ENCODE measurements at places on chromosomes 11 and 22.

- peak; percentile 76 for DNase-seq
- peaks cover 40% of the 10 kb centered on the region for H3K4me1 ChIP-seq
- peak overlapping the region; percentile 58 for H3K27ac ChIP-seq
- no peaks in the 10 kb centered on the region for H3K27me3 ChIP-seq
Measured at GRCh38 chr11:35584321-35584720, 33.9 kb upstream of the FJX1 start.

DNA sequence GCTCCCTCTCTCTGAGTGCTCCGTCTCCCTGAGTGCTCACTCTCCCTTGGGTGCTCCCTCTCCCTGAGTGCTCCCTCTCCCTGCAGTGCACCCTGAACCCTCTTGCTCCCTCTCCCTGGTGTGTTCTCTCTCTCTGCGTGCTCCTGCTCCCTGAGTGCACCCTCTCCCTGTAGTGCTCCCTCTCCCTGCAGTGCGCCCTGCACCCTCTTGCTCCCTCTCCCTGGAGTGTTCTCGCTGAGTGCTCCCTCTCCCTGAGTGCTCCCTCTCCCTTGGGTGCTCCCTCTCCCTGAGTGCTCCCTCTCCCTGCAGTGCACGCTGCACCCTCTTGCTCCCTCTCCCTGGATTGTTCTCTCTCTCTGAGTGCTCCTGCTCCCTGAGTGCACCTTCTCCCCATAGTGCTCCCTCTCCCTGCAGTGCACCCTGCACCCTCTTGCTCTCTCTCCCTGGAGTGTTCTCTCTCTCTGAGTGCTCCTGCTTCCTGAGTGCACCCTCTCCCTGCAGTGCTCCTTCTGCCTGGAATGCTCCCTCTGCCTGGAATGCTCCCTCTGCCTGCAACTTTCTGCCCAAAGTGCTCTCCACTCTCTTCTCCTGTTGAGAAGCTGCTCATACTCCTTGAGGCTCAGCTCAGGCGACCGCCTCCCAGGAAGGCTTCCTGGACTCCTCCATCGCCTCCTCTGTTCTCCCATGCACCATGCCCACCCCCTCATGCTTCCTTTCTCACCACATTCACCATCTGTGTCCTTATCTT lies 48.4 kb upstream of the WNT7B start:
- no peak overlapping the region for H3K4me3 ChIP-seq
- no peak overlapping the region for H3K27ac ChIP-seq
- no peaks in the 10 kb centered on the region for H3K36me3 ChIP-seq

- no peak overlapping the region for H3K27ac ChIP-seq
- peak; percentile 6 for DNase-seq
Measured at GRCh38 chr11:14148653-14149273, 186.2 kb downstream of the SPON1 start.

DNA sequence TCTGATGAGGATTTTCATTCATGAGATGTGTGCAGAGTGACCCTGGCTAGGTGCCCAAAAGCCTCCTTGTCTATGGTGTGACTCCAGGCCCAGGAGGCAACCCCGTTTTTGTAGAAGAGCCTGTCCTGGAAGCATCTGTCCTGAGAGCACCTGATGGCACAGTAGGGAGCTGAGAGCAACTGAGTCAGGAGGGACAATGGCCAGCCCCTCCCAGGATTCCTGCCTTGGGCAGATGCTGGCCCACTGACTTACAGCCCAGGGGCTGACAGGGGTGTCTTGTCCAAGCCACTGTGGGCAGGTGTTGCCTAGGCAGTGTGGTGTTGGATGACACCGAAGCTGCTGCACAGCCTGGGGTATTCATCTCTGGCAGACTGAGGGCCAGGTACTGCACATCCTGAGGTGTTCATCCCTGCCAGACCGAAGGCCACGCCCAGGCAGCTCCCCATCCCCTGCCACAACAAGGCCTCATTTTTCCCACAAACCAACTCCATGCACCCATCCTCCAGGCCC lies 3.2 kb upstream of the RFPL2 start:
- no peak overlapping the region for H3K27ac ChIP-seq
- H3K27me3 ChIP-seq = no peaks in the 10 kb centered on the region
- no peak for DNase-seq
- no peak overlapping the region for H3K4me3 ChIP-seq
- no peaks in the 10 kb centered on the region for H3K4me1 ChIP-seq
- no peaks in the 10 kb centered on the region for H3K36me3 ChIP-seq

GRCh38 chr11:92986585-92986984 lies 17.1 kb downstream of the MTNR1B start:
- no peak overlapping the region for H3K27ac ChIP-seq
- no peaks in the 10 kb centered on the region for H3K4me1 ChIP-seq
- H3K36me3 ChIP-seq = no peaks in the 10 kb centered on the region
- no peak overlapping the region for H3K4me3 ChIP-seq

- no peaks in the 10 kb centered on the region for H3K36me3 ChIP-seq
- H3K4me3 ChIP-seq = no peak overlapping the region
- DNase-seq = no peak
- no peak overlapping the region for H3K27ac ChIP-seq
Measured at GRCh38 chr11:67486481-67487195, 3.8 kb downstream of the AIP start.

DNA sequence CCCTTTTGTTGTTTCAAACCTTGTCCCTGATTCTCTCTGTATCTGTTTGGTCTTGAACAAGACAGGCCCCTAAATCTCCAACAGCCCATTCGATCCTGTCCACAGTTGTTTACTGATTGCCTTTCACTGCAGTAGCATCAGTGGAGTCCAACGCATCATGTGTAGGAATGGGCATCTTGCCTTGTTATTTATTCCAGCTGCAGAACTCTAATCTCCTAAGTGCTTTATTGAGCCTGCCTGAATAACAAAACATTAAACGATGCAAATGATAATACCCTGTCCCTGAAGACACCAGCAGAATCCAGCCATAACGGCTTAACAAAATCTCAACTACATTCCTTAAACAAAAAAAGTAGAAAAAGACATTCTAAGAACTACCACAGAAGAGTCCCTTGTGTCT lies 50.1 kb downstream of the SLC35F2 start:
- H3K27ac ChIP-seq = no peak overlapping the region
- peaks cover 8% of the 10 kb centered on the region for H3K36me3 ChIP-seq
- H3K4me3 ChIP-seq = no peak overlapping the region
- no peaks in the 10 kb centered on the region for H3K27me3 ChIP-seq
- H3K4me1 ChIP-seq = no peaks in the 10 kb centered on the region

DNA sequence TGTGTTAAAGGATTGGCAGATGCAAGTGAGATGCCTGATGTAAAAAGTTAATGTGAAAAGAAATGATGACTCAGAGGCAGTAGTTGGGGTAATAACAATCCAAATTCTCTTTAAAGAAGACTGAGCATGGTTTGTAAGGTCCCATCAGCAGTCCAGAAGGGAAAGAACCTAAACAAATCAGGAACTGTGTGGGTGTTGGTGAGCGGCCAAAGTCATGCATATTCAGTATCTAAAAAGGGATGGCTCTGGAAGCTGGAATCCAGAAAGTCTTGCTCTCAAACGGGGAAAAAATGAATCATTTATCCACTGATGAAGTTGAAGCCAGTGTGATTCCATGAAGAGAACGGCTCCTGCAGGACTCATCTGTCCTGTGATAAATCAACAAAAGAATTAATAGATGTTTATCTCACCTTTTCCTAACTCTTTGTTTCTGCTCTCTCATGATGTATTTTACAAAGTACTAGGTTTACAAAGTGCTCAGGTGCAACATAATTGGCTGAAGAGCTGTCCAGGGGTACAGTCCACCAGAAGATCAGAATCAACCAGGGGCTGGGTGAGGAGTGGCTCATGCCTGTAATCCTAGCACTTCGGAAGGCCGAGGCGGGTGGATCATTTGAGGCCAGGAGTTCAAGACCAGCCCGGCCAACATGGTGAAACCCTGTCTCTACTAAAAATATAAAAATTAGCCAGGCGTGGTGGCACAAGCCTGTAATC lies 20.5 kb upstream of the SORL1-AS1 start:
- H3K27ac ChIP-seq = no peak overlapping the region
- no peak overlapping the region for H3K4me3 ChIP-seq
- H3K4me1 ChIP-seq = no peaks in the 10 kb centered on the region
- H3K36me3 ChIP-seq = no peaks in the 10 kb centered on the region
- DNase-seq = peak; percentile 84

DNA sequence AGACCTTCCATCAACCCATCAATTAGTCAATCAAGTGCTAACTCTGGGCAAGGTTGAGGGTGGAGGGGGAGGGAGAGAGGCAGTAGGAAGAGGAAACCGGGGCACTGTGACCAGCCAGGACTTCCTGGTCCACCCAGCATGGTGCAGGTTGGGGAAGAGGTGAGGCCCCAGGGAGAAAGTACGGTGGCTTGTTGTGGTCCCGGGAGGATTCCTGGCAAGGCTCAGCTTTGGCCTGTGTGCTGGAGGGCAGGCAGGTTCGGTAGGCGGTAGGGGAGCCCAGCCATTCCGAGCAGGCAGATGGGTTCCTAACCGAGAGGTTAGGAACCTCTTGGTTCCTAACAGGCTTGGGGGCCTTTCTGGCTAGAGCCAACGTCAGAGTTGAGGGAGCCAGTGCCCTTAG lies 10.8 kb downstream of the ST14 start:
- H3K4me1 ChIP-seq = peaks cover 19% of the 10 kb centered on the region
- H3K27me3 ChIP-seq = peaks cover 10% of the 10 kb centered on the region
- no peaks in the 10 kb centered on the region for H3K36me3 ChIP-seq
- DNase-seq = no peak
- no peak overlapping the region for H3K27ac ChIP-seq

- no peaks in the 10 kb centered on the region for H3K4me1 ChIP-seq
- no peak overlapping the region for H3K27ac ChIP-seq
- DNase-seq = peak; percentile 61
- H3K27me3 ChIP-seq = no peaks in the 10 kb centered on the region
Measured at GRCh38 chr11:127042445-127042844, 41.9 kb upstream of the KIRREL3 start.

- H3K36me3 ChIP-seq = no peaks in the 10 kb centered on the region
- peaks cover 27% of the 10 kb centered on the region for H3K4me1 ChIP-seq
- H3K27ac ChIP-seq = peak overlapping the region; percentile 22
- no peak for DNase-seq
- peak overlapping the region; percentile 94 for H3K4me3 ChIP-seq
- H3K27me3 ChIP-seq = no peaks in the 10 kb centered on the region
Measured at GRCh38 chr11:57640068-57640800, 9.5 kb downstream of the YPEL4 start.

DNA sequence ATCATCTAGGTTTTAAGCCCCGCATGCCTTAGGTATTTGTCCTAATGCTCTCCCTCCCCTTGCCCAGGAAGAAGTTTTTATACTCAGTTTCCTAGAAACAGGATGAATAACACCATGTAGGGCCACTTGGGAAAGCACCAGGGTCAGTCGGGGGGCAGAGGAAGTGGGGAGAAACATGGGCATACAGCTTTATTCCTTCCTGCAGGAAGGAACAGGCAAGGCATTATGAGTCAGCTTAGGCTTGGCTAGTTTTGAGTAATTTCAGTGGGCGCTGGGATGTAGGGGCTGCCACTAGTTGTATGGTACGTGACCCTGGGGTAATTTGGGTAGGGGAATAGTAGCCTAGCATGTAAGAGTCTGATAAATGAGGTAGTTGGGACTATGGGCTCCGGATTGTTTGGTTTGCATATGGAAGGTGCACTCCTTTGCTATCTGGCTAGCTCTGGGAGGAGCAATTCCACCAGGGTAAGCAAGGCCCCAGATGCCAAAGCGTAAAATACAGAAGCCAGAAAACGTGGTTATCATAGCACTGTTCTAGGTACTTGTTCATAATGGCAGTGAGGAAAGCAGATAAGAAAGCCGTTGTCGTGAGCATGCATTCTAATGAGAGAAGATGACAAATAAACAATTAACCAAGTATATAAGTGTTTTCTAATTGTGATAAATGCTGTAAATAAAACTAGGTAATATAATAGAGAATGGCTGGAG lies 24.8 kb downstream of the ACER3 start:
- no peak overlapping the region for H3K4me3 ChIP-seq
- peak; percentile 68 for DNase-seq
- no peaks in the 10 kb centered on the region for H3K27me3 ChIP-seq
- H3K36me3 ChIP-seq = no peaks in the 10 kb centered on the region
- no peak overlapping the region for H3K27ac ChIP-seq
- peaks cover 10% of the 10 kb centered on the region for H3K4me1 ChIP-seq

DNA sequence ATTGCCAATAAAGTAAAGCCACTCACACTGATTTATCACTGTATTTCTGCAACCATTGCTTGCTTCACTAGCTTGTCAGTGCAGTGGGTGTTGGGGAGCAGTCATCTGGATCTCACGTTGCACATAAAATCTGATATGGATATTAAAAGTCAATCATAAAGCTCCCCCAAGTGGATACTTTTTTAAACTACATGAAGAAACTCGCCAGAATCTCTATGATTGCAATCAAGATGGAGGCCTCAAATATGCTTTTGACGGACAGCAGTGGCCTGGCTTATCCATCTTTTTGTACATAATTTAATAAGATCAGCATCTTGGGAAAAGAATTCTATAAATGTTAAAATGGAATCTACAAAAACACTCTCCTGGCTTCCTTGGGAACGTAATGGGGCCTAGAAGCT lies 137.7 kb downstream of the WT1 start:
- no peak overlapping the region for H3K27ac ChIP-seq
- DNase-seq = peak; percentile 9
- peaks cover 5% of the 10 kb centered on the region for H3K27me3 ChIP-seq
- no peaks in the 10 kb centered on the region for H3K4me1 ChIP-seq
- H3K36me3 ChIP-seq = no peaks in the 10 kb centered on the region
- no peak overlapping the region for H3K4me3 ChIP-seq

GRCh38 chr11:68338051-68338780 lies 25.8 kb downstream of the LRP5 start:
- DNase-seq = peak; percentile 67
- H3K27me3 ChIP-seq = no peaks in the 10 kb centered on the region
- H3K27ac ChIP-seq = no peak overlapping the region
- no peaks in the 10 kb centered on the region for H3K36me3 ChIP-seq
- peaks cover 34% of the 10 kb centered on the region for H3K4me1 ChIP-seq
- H3K4me3 ChIP-seq = no peak overlapping the region

- no peak for DNase-seq
- H3K4me3 ChIP-seq = no peak overlapping the region
- no peak overlapping the region for H3K27ac ChIP-seq
- no peaks in the 10 kb centered on the region for H3K36me3 ChIP-seq
Measured at GRCh38 chr11:125950696-125951651, 5.1 kb downstream of the VSIG10L2 start.

DNA sequence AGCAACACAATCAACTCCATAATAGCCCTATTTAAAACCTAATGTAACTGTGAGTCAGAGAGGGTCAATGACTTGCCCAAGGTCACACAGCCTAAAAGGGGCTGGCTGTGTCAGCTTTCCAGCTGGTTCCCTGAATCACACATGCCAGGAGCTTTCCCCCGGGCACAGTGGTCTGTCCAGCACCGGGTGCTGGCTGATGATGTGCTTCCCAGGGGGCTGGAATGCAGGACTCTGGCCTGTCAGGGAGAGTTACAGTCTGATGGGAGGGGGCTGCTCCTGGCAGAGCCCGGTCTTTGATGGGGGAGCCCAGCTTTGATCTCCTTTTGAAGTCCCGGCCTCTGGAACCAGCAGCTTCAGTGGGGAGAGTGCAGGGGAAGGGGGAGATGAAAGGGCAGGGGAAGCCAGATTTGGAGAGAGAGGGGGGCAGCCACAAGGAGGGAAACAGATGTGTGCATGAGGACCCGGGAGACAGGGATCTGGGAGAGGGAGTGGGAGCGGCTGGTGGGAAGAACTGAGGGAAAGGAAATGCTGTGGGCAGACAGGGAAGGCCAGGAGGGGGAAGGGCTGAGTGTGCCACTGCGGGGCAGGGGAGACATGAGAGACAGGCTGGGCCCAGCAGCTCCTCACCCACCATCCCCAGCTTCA lies 102.7 kb downstream of the NECTIN1 start:
- no peaks in the 10 kb centered on the region for H3K36me3 ChIP-seq
- H3K4me3 ChIP-seq = no peak overlapping the region
- peaks cover 2% of the 10 kb centered on the region for H3K27me3 ChIP-seq
- H3K27ac ChIP-seq = no peak overlapping the region
- no peaks in the 10 kb centered on the region for H3K4me1 ChIP-seq
- no peak for DNase-seq
